ENCODE measurements at places on chromosomes 6 and 20. TPM values are rescaled to one million over a fixed set of nuclear protein-coding genes. Genes with fewer than 3 reads are reported as not detected.

DNA sequence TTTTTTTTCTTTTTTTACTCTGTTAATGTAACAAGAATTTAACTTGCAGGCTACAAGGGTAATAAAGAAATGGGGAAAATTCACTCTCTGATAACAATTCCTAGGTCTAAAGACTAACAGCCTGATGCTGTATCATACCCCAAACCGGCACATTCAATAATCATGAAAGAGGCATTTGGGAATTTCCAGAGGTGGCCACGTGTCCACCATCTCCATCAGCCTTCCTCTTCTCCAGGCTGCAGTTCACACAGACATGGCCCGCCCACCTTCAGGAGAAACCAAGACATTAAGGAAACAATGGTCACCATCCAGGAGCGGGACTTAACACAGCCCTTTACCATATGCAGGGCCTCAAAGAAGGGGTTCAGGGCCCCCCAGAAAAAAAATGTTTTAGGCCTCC lies 44.8 kb downstream of the PDE10A start:
- no peak for DNase-seq

GRCh38 chr6:152233547-152234320 lies 403.4 kb downstream of the SYNE1 start:
- no peak for DNase-seq

- no peak for DNase-seq
Observed at GRCh38 chr20:45950330-45950646, 15.8 kb downstream of the PCIF1 start.

DNA sequence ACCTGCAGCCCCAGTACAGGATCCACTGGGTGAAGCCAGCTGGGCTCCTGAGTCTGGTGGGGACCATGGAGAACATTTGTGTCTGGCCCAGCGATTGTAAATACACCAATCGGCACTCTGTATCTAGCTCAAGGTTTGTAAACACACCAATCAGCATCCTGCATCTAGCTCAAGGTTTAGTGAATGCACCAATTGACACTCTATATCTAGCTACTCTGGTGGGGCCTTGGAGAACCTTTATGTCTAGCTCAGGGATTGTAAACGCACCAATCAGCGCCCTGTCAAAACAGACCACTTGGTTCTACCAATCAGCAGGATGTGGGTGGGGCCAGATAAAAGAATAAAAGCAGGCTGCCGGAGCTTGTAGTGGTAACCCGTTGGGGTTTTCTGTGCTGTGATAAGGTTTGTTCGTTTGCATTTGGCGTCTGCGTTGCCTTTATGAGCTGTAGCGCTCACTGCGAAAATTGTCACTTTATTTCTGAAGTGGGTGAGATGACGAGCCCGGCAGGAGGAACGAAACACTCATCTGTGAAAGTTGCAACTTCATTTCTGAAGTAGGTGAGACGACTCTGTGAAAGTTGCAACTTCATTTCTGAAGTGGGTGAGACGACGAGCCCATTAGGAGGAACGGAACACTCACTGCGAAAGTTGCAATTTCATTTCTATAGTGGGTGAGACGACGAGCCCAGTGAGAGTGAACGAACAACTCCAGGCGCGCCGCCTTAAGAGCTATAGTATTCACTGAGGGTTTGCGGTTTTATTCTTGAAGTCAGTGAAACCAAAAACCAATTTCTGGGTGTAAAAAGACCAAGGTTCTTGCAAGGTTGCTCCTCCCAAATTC lies 31.1 kb downstream of the SERPINB6 start:
- no peak for DNase-seq

DNA sequence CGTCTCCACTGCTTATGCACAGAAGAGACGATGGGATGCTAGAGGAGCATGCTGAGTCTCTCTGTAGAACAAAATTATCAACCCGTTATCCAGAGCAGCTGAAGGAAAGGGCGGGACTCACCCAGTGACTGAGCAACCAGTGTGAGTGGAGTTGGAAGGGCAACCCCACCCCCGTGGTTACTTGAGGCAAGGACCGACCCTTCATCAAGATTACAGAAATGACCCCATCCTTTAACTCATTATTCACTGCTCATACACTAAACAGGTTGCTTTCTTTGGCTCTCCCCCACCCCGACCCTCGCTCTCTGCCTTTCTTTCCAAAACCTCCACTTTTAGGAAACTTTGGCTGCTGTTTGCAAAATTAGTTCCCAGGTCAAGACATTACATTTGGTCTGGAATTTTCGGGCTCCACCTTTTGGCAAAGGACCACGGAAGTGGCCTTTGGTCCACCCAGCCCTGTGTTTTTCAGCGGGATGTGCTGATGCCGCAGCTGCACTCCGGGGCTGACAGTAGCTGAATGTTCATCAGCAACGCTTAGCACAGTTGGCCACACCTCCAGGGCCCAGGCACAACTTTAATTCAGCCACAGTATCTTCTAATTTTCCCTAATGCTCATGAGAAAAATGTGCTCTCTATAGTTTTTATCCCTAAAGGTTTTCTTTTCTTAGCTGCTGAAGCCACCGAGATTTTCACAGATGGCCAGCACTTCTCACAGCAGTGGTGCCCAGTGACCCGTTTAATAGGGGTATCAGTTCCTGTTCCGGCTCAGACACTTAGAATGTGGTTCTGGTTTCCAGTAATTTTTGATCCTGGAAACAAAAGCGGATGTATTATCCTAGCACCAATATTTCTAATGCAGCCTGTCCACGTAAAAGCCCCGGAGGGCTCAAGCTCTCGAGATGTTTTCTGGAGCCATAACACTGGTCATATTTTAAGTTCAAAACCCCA lies 103.6 kb upstream of the NXT1 start:
- no peak for DNase-seq

SLA2 gene
- total RNA-seq = 0.23 TPM

ADGRF4 gene
- total RNA-seq = not detected

C2 gene
- 1.3 TPM for total RNA-seq
